ENCODE measurements at places on chromosomes 2 and 18.

DNA sequence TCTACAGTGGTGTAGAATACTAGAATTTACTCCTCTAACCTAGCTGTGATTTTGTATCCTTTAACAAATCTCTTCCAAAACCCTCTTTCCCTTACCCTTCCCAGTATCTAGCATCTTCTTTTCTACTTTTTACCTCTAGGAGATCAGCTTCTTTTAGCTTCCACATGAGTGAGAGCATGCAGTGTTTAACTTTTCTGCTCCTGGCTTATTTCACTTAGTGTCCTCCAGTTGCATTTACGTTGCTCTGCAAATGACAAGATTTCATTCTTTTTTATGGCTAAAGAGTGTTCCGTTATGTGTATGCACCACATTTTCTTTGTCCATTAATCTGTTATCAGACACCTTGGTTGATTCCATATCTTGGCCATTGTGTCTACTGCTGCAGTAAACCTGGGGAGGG lies 228.5 kb downstream of the PRKCE start:
- no peak for DNase-seq

DNA sequence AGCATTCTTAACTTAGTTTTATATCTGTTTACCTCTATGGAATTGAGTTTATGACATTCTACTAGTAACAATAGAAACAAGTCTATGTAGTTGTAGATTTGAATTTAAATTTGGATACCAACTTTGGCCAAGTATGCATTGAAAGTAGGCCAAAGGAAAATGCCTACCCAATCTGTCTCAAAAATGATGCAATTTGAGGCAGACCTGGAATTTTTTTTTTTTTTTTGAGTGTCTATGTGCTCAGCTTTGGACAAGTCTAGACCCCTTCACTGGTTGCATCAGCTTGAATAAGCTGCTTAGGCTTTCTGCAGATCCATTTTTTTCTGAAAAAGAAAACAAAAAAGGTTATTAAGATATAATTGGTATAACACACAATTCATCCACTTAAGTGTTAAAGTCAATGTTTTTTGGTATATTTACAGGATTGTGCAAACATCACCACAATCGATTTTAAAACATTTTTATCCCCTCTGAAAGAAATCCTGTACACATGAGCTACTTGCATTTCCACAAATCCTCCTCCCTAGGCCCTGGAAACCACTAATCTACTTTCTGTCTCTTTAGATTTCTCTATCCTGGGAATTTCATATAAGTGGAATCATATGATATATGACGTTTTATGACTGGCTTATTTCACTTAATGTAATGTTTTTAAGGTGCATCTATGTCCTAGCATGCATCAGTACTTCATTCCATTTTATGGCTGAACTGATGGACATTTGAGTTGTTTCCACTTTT lies 185.1 kb upstream of the CCDC68 start:
- no peak for DNase-seq

DNA sequence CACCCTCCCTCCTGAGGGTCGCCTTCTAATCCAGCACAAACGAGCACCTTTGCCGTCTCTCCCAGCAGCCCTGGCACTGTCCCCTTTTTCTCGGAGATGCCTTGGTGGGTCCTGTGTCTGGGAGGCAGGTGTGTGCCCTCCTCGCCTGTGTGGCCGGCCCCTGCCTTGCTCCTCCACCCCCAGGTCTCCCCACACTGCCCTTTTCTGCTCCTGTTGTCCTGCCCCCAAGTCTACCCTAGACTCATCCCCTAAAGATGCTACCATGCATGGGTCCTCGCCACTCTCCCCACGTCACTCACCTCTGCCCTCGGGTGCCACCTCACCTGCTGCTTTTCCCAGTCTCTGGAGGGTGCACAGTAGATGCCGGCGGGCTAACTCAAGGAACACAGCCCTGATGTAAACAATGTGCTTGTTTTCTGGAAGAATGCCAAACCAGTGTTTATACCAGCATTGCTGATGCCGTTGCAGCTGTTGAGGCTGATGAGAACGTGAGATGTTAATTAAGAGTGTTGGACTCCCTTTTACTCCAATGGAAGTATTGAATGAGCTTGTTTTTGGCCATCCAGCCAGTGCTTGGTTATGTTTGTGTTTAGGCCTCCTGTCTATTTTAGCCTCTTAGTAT lies 223.1 kb downstream of the AGAP1 start:
- DNase-seq = no peak

DNA sequence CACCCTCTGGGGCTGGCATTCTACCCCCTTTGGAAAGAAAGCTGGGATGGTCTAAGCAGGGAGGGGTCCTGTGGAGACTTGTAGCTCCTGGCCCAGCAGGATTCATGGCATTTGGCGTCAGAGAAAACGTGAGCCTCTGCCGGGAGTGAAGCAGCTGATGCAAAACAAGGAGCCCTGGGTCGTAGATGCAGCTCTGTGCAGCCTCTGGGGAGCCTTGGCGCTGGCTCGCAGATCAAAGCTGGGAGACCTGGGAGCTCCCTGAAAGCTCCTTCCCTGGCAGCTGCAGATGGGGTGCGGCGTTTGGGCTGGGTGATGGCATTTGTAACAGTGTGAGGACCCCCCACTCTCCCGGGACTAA lies 148.3 kb downstream of the KLHL29 start:
- no peak for DNase-seq

GRCh38 chr2:128091726-128092080 lies 703 bp downstream of the UGGT1 start:
- DNase-seq = no peak

- no peak for DNase-seq
These were observed 147.8 kb upstream of the SPHKAP start for GRCh38 chr2:228329282-228329681.

GRCh38 chr2:64796926-64797325 lies 143.2 kb upstream of the SERTAD2 start:
- DNase-seq = no peak

DNA sequence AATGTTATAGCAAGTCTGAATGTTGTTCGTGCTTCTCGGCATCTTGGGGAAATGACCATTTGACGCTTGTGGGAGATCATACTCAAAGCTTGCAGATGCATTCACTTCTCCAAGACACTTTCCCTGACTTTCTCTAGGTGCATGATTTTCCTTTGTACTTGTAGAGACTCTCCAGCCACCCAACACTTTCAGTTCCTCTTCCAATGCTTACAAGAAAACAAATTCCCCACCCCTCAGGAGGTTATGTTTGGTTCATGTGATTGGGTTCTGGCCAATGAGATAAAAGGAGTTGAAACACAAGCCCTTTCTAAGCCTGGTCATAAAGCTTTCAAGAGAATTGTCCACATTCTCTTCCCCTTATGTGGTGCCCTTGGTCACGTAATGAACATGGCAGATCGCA lies 156.3 kb downstream of the EPHA4 start:
- DNase-seq = no peak

DNA sequence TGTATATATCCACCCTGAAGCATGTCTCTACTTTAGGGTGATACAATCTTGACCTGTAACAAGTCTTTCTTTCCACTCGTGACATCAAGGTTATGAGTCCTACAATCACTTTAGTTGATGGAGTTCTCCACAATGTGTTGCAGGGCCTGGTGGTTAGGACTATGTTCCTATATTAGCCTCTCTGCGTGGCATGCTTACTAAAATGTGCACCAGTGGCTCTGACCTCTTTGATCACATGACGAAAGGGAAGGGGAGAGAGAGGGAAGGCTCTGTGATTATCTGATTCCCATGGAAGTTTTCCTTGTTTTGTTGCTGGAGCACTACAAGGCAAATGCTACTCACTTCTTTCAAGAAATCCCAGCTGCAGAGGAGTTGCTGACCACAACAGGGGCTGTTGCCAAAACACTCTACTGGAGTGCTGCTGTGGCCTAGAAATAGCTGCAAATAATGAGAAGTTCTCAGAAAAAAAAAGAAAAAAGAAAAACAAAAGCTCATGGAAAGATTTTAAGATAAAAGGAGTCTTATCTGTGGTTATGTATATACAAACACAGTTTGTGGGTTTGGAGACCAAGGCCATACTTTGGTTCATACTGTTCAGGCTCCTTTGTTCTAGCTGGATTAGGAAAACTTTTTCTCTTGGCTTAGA lies 272.8 kb upstream of the MMADHC start:
- DNase-seq = no peak

DNA sequence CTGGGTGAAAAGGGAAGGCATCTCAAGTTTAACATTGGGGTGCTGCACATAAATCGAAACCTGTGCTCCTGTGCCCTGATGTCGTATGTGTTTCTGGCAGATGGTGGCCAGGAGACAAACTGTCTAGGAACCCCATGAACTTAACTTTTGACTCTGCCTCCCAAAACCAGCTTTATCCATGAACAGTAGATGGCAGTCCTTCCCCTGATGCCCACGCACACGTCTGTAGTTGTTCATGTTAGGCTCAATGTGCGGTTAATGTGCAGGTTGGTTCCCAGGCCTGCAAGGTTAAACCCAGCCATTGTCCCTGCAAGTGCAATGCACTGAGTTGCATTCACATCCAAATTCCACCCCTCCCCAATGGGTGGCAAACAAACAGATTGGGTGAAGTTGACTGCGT lies 44.1 kb upstream of the SIX3 start:
- no peak for DNase-seq

GRCh38 chr2:105262651-105263091 lies 21.1 kb downstream of the GPR45 start:
- no peak for DNase-seq

DNA sequence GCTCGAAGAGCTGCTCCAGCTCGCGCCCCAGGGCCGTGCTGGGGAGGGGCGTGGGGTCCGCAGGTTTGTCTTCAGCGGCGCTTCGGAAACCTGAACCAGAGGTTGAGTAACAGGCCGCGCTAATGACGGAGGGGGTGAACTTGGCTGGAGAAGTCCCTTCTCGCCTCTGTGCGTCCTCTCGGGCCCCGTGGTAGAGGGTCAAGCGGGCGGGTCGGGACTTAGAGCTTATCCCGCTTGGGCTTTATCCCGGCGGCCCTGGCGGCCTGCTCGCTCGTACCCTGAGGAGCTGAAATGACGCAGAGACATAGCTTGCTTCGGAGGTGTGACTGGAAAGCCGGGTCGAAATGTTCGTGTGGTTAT lies 479 bp downstream of the RNMT start:
- no peak for DNase-seq
